ENCODE measurements at places on chromosomes 7 and 10.

- DNase-seq: no peak
Measured at GRCh38 chr10:50375051-50375452, 123.7 kb upstream of the ASAH2 start.

DNA sequence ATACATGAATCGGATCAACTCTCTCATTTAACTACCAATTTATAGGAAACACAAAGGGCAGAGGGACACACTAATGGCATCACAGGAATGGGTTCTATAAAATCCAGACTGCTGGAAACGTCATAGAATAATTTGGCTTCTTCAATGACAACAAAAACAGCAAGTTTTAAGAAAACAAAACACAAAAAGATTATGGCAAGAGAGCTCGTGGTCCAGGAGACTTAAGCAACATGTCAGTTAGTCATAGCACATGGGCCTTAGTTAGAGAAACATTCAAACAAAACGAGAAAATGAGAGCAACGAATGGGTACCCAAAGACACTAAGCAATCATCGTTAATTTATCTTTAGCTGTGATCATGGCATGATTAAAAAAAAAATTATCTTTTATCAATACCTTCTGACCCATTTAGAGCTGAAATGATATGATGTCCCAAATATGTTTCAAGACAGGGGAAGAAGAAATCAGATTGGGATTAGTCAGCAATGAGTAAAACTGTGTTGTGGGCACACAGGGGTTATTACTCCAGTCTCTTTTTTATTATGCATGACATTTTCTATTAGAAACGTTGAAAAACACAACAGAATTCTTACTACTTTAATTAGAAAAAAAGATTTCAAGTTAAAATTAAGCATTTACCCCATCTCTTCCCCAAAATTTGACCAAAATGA lies 28.3 kb downstream of the NCAPG2 start:
- no peak for DNase-seq

GRCh38 chr10:114157912-114158311 lies 16.1 kb downstream of the CCDC186 start:
- no peak for DNase-seq

GRCh38 chr10:73956476-73957359 lies 41.2 kb upstream of the VCL start:
- peak; percentile 31 for DNase-seq

DNA sequence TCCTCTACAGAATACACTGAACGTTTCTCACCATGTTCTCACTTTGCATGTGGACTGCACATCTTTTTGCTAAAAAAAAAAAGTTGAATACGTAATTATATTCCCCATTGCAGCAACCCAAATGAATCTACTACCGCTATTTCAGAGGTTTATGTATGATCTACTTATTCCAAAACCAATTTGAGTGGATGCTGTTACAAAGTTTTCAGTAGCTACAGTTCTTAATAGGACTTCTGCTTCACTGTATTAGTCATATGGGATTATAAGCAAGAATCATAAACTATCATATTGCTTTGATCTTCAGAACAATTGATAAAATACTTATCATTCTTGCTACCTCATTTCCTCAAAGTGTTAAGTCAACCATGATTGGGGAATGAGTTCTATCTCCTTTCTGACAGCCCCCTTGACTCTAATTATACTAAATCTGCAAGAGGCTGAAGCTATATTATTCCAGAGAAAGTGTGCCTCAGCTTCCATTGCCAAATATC lies 257.0 kb downstream of the PARD3 start:
- DNase-seq: no peak

- no peak for DNase-seq
Measured at GRCh38 chr7:108093851-108094331, 36.3 kb downstream of the LAMB4 start.

- DNase-seq: no peak
Measured at GRCh38 chr10:30029872-30030256, 29.5 kb downstream of the JCAD start.

Data from activated CD4-positive, alpha-beta T cell treated with anti-CD3 and anti-CD28 coated beads for 48 hours (primary cell).